ENCODE measurements at places on chromosomes 11 and 22.
A peak's percentile ranks its signal among the peaks of the same experiment; 100 is the strongest.

GRCh38 chr22:27731621-27732020 is 69.9 kb downstream of the MN1 start:
- no peak for DNase-seq
- no peak overlapping the region for H3K4me3 ChIP-seq
- no peaks in the 10 kb centered on the region for H3K27me3 ChIP-seq
- no peak overlapping the region for H3K27ac ChIP-seq
- H3K36me3 ChIP-seq = no peaks in the 10 kb centered on the region

- no peaks in the 10 kb centered on the region for H3K4me1 ChIP-seq
- H3K27ac ChIP-seq = no peak overlapping the region
These were observed 3.1 kb downstream of the CSNK2A3 start for GRCh38 chr11:11349870-11350337.

- peaks cover 2% of the 10 kb centered on the region for H3K4me1 ChIP-seq
- peak within 1 kb of the TSS; percentile 97 for H3K4me3 ChIP-seq
- H3K27me3 ChIP-seq = no peaks in the 10 kb centered on the region
- no peaks in the 10 kb centered on the region for H3K36me3 ChIP-seq
- peak within 1 kb of the TSS; percentile 100 for H3K27ac ChIP-seq
These were observed at the start of gene TRIM34 for GRCh38 chr11:5624489-5625279. Gene TRIM34 (plus strand): TSS chr11:5625001. CDS start chr11:5632332, 7,331 bp downstream.

DNA sequence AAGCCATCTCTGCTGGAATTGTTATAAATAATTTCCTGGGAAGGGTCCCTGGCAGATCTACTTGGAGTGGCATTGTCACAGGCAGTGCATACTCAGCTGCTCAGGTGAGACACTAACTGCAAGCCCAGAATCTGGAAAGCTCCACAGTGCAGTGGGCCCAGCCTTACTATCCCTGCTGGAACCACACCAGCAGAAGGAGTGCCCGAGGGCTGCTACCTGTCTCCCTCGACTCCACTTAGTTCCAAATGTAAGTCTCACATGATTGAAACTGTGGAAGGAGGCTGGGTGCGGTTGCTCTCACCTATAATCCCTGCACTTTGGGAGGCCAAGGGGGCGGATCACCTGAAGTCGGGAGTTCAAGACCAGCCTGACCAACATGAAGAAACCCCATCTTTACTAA is 14.3 kb upstream of the SYVN1 start:
- peaks cover 29% of the 10 kb centered on the region for H3K4me1 ChIP-seq
- no peaks in the 10 kb centered on the region for H3K36me3 ChIP-seq
- H3K27me3 ChIP-seq = no peaks in the 10 kb centered on the region
- H3K27ac ChIP-seq = no peak overlapping the region

- no peak overlapping the region for H3K27ac ChIP-seq
- 0 out of 2 replicates have a peak, but pooled peaks cover 4% of the 10 kb centered on the region for H3K27me3 ChIP-seq
- H3K36me3 ChIP-seq = no peaks in the 10 kb centered on the region
- H3K4me1 ChIP-seq = no peaks in the 10 kb centered on the region
- no peak for DNase-seq
- H3K4me3 ChIP-seq = no peak overlapping the region
These were observed 18.2 kb downstream of the IFT27 start for GRCh38 chr22:36757668-36758211.

DNA sequence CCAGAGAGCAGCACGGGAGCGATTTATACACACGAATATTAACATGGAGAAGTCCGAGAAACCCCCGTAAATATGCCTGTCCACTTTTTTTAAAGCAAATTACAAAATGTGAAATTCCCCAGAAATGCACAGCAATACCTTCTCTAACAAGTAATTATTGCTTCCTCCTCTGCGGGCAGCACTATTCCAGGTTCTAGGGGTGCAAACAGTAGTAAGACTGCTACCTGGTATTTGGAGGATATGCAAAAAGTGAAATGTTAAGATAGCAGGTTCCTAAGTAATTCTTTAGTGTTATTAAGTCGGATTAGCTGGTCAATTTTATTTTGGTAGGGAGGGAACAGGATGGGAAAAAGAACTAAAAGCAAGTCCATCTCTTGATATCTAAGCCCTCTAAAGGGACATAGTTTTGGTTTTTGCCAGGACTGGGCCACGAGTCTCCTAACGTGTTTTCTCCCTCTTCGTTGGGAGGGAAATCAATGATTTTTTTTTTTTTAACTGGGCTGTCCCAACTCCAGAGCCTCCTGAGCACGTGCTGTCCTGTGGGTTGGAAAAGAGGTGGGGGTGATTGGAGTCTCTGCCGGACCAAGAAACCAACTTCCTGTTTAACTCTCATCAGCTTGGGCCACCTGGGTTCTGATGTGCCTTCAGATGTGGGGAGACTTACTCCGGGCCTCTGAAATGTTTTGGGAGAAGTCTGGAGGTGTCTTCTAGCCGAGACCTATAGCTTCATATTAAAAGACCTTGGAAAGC is 1.7 kb upstream of the XBP1 start:
- DNase-seq = no peak
- H3K27ac ChIP-seq = peak overlapping the region; percentile 95
- peak overlapping the region; percentile 73 for H3K4me3 ChIP-seq
- peaks cover 3% of the 10 kb centered on the region for H3K4me1 ChIP-seq

- no peak overlapping the region for H3K27ac ChIP-seq
- no peaks in the 10 kb centered on the region for H3K36me3 ChIP-seq
- H3K27me3 ChIP-seq = no peaks in the 10 kb centered on the region
- no peak overlapping the region for H3K4me3 ChIP-seq
These were observed 1419.8 kb upstream of the TENM4 start for GRCh38 chr11:80860632-80861031.

DNA sequence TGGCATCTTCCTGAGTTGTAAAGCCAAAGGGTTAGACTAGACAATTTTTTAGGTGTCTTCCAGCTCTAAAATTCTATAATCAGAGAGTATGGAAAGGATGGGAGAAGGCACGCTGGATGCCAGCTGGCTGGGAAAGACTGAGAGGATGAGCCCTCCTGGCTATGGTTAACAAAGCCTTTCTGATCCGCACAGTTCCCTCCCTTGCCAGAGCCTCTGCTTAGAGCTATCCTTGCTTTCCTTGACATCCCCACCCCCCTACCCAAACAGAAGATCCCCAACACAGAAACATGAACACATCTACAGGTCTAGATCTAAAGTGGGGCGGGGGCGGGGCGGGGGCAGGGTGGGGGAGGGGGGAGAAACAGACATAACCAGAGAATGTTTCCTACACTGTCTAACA is 6.5 kb downstream of the TCF20 start:
- no peak for DNase-seq
- no peak overlapping the region for H3K27ac ChIP-seq
- peaks cover 18% of the 10 kb centered on the region for H3K4me1 ChIP-seq
- H3K4me3 ChIP-seq = no peak overlapping the region
- 0 out of 2 replicates have a peak, but pooled peaks cover 2% of the 10 kb centered on the region for H3K36me3 ChIP-seq

- H3K4me3 ChIP-seq = no peak overlapping the region
- H3K27ac ChIP-seq = no peak overlapping the region
- DNase-seq = no peak
- no peaks in the 10 kb centered on the region for H3K36me3 ChIP-seq
- peaks cover 2% of the 10 kb centered on the region for H3K27me3 ChIP-seq
These were observed 99.0 kb upstream of the NNMT start for GRCh38 chr11:114196997-114197703.

DNA sequence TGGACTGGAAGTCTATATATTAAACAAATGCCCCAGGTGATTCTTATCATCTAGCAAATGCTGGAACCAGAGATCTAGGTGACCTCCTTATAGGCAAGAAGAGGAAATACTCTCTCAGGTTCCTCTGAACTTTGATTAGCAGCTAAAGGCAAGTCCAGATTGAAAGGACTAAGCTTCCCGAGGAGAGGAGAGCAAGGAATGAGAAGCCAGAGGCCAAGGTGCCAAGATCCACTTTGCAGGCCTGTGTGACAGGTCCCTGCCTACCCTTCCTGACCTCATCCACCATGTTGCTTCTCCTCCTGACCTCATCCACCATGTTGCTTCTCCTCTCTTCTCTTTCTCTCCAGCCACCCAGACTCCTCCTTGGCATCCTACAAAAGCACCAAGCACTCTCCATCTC is 173.2 kb downstream of the LARGE1 start:
- DNase-seq = no peak
- no peaks in the 10 kb centered on the region for H3K36me3 ChIP-seq
- no peak overlapping the region for H3K4me3 ChIP-seq
- no peaks in the 10 kb centered on the region for H3K4me1 ChIP-seq
- no peak overlapping the region for H3K27ac ChIP-seq
- H3K27me3 ChIP-seq = no peaks in the 10 kb centered on the region

- no peak overlapping the region for H3K4me3 ChIP-seq
- H3K27me3 ChIP-seq = no peaks in the 10 kb centered on the region
- H3K4me1 ChIP-seq = no peaks in the 10 kb centered on the region
- DNase-seq = no peak
These were observed 14.8 kb upstream of the SPATA19 start for GRCh38 chr11:133860151-133860550.

DNA sequence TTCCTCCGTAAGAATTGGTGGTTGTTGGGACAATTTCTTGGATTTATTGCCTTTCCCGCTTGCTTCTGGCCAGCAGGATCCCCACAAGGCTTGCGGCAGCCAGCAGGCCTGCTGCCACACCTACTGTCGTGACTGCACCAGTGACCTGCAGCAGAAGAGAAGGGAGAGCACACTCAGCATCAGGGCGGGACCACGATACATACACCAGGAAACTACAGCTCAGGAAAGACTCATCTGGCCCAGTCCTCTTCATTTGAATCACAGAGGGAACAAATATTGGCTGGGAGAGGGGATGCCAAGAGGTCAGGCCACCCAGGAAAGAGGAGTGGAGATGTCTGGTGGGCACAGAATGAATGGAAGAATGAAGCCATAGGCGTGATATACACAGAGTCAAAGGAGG is 10.3 kb downstream of the PLAAT2 start:
- no peak overlapping the region for H3K27ac ChIP-seq
- peaks cover 23% of the 10 kb centered on the region for H3K4me1 ChIP-seq
- DNase-seq = no peak
- H3K27me3 ChIP-seq = no peaks in the 10 kb centered on the region
- H3K4me3 ChIP-seq = no peak overlapping the region

DNA sequence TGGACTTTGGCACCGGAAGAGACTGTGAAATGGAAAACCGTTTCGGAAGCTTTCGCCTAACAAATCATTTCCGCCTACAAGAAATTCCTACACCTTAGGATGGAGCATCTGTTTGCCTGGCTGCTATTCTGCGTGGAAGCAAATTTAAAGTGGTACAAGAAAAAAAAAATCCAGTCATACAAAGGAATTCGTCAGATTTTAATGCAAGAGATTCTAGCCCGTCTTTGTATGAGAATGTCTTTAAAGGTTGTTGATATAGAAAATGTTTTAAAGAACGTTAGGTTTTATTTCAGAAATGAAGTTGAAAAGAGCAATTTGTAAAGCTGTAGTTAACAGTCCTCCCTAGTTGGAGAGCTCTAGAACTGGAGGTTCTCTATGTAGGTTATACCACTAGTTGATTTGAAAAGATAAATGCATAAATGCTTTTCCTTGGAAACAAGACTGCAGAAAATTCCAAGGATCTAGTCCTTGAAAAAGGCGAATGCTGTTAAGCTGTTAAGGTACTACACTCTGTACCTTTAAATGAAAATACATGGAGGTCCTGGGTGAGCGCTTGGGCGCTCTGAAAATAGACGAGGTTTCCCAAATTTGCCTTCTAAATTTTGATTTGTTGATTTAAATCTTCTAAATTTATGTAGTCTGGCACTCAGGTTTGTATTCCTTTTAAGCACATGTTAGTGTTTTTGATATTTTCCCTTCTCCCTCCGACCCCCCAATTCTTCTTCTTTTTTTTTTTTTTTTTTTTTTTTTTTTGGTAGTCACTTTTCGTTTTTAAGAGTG is 2.4 kb downstream of the NCR3LG1 start:
- H3K27me3 ChIP-seq = peaks cover 11% of the 10 kb centered on the region
- DNase-seq = no peak
- peaks cover 12% of the 10 kb centered on the region for H3K4me1 ChIP-seq
- no peak overlapping the region for H3K27ac ChIP-seq
- H3K36me3 ChIP-seq = no peaks in the 10 kb centered on the region
- peak overlapping the region; percentile 68 for H3K4me3 ChIP-seq

GRCh38 chr11:108966206-108966605 is 301.3 kb downstream of the DDX10 start:
- no peak overlapping the region for H3K27ac ChIP-seq
- no peak for DNase-seq
- H3K4me3 ChIP-seq = no peak overlapping the region
- no peaks in the 10 kb centered on the region for H3K4me1 ChIP-seq

DNA sequence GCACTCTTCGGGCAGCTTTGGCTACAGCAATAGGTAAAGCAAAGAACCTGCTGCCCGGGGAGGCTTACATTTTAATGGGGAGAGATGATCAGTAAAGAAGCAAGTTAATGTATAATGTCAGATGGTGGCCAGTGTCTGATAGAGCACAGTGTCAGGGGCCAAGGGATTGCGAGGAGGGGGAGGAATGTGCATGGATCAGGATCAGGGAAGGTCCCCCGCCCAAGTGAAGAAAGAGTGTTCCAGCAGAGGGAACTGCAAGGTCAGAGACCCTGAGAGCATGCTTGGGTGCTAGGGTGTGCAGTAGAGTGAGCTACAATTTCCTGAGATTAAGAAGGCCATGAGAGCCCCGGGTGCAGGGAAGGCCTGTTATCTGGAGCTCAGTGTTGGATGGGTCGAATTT is 39.7 kb downstream of the TIMP3 start:
- H3K36me3 ChIP-seq = no peaks in the 10 kb centered on the region
- no peak overlapping the region for H3K27ac ChIP-seq
- no peaks in the 10 kb centered on the region for H3K4me1 ChIP-seq
- 0 out of 2 replicates have a peak, but pooled peaks cover 3% of the 10 kb centered on the region for H3K27me3 ChIP-seq
- DNase-seq = no peak

- H3K36me3 ChIP-seq = no peaks in the 10 kb centered on the region
- H3K27me3 ChIP-seq = no peaks in the 10 kb centered on the region
- H3K27ac ChIP-seq = peak overlapping the region; percentile 34
- no peak overlapping the region for H3K4me3 ChIP-seq
- H3K4me1 ChIP-seq = peaks cover 7% of the 10 kb centered on the region
These were observed 70.5 kb upstream of the TNRC6B start for GRCh38 chr22:40107244-40107643.

GRCh38 chr11:85029964-85030363 is 597.2 kb downstream of the DLG2 start:
- H3K27me3 ChIP-seq = no peaks in the 10 kb centered on the region
- H3K27ac ChIP-seq = no peak overlapping the region
- no peaks in the 10 kb centered on the region for H3K36me3 ChIP-seq

DNA sequence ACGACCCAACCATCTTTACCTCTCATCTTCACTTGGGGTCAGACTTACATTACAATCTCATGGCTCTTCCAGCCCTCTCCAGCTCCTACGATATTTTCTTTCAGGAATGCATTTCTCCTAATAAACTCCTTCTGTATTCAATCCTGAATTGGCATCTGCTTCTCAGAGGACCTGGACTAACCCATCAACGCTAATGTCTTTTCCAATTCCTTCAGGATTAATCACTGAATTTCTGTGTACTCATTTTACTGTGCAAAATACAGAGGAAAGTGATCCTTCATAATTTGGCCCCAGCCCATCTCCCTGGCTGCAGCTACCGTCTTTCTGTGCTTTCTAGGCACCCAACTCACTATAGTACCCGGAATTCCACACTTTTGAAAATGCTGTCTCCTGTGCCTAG is 239.2 kb downstream of the METTL15 start:
- H3K27me3 ChIP-seq = no peaks in the 10 kb centered on the region
- H3K27ac ChIP-seq = no peak overlapping the region
- no peak overlapping the region for H3K4me3 ChIP-seq
- H3K4me1 ChIP-seq = no peaks in the 10 kb centered on the region
- no peak for DNase-seq

- no peaks in the 10 kb centered on the region for H3K27me3 ChIP-seq
- no peak overlapping the region for H3K27ac ChIP-seq
- H3K4me3 ChIP-seq = no peak overlapping the region
These were observed 1.1 kb upstream of the CD81 start for GRCh38 chr11:2375964-2376551.

GRCh38 chr22:30183861-30184278 is 62.7 kb downstream of the LIF start:
- H3K27me3 ChIP-seq = no peaks in the 10 kb centered on the region
- DNase-seq = no peak
- no peak overlapping the region for H3K27ac ChIP-seq

Data from GM12878 (cell line).